ENCODE measurements at places on chromosomes 5 and 9.
A peak's percentile ranks its signal among the peaks of the same experiment; 100 is the strongest.

DNA sequence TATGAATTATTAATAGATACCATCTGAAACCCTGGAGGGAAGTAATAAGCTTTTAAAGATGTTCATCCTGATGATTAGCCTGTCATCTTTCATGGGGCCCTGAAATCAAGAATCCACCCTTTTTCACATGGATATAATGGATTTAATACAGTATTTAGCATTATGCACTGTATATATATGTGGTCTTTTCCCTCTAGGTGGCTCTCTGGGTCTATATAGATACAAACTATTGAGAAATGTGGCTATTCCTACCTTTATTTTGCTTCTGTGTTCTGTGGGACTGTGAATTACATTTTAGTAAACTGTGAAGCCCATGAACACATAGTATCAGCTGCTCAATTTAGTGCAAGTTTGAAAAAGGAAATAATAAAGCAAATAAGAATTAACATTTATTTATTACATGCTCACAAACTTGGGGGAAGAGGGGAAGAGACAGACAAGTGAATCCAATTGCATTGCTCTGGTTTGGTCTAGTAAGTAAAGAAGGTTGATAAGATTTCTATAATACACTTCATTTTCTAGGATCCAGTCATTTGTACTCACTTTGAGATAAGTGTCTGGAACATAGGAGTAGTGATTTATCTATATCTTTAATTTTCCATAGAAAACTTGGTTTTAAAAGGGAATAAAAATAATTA is 112.2 kb downstream of the SCAMP1 start:
- DNase-seq = no peak

DNA sequence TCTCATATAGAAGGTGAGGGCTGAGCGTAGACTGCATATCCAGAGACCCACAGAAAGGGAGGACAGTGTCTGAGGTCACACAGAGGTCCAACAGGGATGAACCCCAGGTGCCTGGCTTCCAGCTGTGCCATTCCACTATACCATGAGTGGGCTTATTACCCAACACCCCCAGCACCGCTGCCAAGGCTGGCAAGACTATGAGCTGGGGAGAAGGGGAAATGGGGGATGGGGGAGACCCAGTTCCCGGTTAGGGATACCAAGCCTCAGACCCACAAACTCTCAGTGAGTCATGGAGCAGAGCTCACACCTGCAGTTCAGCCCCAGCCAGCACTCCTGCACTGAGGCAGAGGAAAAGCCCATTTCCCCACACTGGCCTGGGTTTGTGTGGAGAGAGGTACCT is 106.4 kb downstream of the PSD2 start:
- no peak for DNase-seq

DNA sequence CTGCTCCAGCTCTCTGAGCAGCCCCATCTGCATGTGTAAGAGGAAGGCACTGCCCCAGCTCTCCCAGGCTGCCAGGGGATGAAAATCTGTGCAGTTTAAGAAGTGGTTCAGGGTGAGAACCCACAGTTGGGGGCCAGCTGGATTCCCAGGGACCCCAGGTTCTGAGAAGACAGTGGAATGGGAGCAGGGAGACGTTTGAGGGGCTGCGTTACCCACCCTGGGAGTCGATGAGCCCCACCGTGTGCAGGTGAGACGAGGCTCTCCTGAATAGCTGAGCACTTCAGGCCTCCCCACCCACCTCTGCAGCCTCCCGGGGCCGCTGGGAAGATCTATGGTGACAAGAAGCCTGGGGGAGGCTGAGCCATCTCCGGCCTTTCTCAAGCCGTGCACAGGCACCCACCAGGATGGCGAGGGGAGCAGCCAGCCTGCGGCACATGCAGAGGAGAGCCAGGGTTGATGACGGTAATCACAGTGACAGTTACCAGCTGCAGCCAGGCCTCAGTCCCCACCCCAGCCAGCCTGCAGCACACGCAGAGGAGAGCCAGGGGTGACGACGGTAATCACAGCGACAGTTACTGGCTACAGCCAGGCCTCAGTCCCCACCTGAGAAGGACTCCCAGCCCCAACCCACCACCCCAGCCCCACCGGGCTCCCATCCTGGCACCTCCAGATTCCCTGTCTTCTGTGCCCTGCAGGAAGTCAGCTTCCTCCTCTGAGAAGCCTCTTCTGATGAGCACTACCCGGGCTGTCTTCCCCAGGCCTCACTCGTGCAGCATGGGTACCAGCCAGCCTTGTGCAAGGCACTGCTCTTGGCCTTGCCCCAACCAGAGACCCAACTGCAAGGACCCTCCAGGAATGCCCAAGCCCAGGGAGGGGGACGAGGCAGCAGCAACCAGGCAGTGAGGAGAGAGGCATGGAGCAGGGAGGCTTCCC is 150.8 kb upstream of the PPP1R26 start:
- DNase-seq = peak; percentile 59

GRCh38 chr5:93117751-93118531 is 463.1 kb downstream of the NR2F1-AS1 start:
- DNase-seq = no peak

GRCh38 chr9:121182101-121182836 is 19.4 kb downstream of the RAB14 start:
- no peak for DNase-seq

DNA sequence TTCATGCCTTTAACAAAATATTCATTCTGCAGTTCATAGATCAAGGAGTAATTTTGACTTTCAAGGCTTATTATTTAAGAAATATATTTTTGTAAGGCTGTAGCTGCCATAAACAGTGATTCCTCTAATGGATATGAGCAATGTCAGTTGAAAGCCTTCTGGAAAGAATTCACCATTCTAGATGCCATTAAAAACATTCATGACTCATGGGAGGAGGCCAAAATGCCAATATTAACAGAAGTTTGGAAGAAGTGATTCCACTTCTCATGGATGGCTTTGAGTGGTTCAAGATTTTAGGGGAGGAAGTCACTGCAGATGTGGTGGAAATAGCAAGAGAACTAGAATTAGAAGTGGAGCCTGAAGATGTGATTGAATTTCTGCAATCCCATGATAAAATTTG is 229.1 kb downstream of the DEPDC1B start:
- no peak for DNase-seq

DNA sequence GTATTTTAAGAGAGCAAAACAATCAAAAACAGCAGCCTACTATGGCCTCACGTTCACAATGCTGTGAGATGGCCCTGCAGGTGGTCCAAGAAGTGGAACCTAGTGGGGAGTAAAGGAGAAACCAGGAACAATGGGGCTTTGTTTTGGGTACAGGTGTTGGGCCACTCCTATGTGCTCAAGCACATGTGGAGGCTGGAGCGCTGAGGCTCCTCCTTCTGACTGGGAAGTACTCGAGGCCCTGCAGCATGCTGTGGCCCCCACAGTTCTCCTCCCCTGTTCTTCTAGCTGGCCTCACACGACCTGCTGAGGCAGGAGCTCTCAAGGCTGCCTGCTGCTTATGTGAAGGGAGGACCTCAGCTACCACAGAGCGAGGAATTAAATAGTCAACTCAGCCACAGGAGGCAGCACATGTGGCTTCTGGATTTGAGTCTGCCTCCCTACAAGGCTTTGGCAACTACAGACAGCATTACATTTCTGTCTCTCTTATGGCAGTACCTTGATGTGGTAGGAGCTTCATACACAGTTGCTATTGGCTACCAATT is 482.3 kb downstream of the SPOCK1 start:
- DNase-seq = no peak

DNA sequence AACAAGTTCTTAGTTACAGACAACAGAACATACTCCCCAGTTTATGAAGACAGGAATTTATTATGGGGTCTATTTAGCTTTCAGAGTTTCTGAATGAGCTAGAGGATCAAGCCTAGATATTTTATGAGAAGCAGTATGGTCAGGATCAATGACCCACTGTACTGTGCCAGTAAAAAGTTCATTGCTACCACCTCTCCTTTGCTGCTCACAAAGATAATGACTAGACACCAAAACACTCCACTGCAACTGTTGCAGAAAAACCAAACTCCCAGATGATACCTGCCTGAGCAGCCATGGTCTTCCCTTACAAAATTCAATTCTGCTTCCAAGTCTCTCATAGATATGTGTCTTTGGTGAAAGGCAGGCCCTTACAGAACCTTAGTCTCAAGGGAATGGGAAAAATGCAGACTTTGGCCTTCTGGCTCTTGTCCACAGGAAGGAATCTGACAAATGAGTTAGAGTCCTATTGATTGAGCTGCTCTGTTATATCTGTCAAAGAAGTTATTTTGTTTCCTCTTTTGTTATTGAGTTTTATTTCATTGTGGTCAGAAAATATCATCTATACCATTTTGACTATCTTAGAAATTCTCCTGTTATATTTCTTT is 74.7 kb upstream of the RASGRF2 start:
- DNase-seq = no peak

DNA sequence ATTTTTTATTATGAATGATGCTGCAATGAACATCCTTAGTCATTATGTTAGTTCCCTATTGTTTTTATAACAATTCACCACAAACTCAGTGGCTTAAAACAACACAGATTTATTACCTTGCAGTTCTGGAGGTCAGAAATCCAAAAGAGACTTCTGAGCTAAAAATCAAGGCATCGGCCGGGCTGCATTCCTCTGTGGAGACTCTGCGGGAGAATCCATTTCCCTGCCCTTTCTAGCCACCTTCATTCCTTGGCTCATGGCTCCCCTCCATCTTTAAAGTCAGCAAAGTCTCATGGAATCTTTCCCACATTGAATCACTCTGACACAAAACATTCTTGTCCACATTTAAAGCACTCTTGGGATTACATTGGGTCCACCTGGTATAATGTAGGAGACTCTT is 38.6 kb downstream of the SNX18 start:
- no peak for DNase-seq

DNA sequence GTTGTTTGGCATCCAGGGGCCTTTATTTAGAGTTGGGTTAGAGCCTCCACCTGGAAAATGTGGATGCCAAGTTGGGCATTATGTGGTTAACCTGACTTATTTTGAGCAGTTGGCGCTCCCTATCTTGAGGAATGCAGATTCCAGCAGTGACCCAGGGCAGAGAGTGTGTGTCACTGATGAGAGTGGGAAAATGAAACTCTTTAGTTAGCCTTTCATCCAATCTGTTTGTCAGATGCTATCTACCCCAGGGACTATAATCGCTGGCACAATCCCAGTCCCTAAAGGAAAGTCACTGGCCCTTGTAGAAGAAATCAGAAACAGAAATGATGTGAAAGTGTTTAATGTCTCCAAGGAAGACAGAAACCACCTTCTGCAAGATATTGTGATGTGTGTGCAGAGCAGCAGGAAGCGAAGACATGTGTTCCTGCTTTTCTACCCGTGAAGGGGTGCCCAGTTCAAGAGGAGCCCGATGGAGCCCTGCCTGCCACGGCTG is 10.2 kb upstream of the STING1 start:
- DNase-seq = no peak

GRCh38 chr9:87547671-87548081 is 50.0 kb downstream of the DAPK1 start:
- DNase-seq = no peak

- DNase-seq = no peak
Observed at GRCh38 chr9:114775981-114776380, 29.9 kb downstream of the TNFSF15 start.

GRCh38 chr5:39547553-39548154 is 122.9 kb upstream of the DAB2 start:
- DNase-seq = peak; percentile 83

DNA sequence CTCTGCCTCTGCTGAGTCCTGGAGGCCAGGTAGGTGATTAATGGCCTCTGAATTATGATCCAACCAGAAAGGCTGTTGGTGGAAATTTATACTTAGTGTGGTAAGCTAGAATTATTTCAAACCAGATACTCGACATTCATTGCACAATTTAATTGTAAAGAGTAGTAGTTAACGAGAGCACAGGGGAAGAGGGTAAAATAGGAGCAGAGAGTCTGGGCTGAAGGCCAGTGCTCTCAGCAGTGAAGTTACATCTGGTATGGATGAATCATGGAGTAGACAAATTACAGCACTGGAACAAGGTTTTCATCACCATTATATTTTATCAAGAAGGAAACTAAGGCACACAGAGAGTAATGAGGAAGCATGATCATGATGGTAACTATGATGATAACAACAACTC is 92.5 kb downstream of the TLR4 start:
- DNase-seq = no peak

DNA sequence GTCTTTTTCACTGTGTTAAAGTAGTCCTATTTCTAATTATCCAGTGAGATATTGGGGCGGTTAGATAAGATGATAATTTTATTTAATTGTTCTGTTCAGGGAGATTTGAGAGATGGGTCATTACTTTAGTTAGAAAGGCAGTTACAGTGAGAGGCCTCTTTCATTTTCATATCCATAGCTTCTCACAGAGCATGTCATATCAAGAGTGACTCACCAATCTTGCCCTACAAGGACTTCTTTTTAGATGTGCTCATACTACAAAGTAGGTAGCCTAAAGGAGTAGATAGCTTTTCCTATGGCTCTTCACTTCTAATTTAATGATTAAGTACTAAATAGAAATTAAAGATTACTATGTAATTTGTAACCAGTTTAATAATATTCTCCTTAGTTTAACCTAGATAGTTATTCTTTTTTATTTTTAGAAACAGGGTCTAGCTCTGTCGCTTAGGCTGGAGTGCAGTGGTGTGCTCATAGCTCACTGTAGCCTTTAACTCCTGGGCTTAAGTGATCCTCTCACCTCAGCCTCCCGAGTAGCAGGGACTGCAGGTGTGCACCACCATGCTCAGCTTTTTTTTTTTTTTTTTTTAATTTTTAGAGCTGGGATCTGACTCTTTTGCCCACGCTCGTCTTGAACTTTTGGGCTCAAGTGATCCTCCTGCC is 71.0 kb downstream of the FER start:
- no peak for DNase-seq

DNA sequence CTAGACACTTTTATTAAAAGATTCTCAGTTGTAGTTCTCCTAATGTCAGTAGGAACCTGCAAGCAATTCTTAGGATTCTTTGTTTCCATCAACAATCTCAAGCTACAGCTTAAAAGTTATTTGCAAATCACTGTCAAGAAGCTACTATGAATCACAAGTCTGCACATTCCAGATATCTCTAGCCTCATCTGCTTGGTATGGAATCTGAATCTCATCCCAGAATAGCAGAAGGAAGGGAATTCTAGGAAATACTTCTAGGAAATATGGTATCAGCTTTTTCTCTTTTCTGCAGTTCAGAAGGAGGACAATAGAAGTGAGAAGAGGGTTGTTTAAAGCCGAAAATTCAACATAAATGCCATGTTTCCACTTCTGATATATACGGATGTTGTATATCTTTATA is 792.2 kb upstream of the CDH9 start:
- no peak for DNase-seq

GRCh38 chr5:179609834-179610108 is 13.7 kb downstream of the HNRNPH1 start:
- no peak for DNase-seq
